T-helper 1 cell (primary cell): ENCODE measurements at places on chromosomes 2 and 18.

GRCh38 chr2:134141598-134142340, 112.1 kb upstream of the MGAT5 start:
- DNase-seq, result no peak

DNA sequence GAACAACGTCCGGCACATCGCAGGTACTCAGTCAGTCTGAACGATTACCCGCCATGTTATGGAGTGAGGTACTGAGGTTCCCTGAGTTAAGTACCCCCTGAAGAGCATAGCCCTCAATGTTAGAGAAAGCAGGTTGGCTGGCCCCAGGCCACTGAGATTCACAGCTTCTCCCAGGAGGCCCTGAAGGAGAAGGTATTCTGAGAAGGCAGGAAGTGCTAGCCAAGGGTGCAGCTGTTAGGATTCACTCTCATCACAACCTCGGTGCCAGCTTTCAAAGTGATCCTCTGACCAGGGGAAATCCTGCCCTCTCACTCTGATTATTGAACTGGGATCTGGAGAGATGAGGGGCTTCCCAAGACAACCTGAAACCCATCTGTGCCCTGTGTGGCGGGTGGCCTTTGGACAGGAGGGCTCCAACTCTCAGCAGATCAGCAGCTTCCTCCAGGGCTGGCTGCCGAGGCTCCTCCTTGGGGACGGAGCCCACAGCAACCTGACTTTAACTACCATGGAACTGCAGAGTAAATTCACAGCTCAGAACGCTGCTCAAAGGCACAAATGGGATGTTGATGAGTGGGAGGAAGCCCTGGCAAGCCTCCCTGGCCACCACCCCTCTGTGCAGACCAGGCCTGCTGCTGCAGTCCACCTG, 7.8 kb downstream of the EHD3 start:
- no peak for DNase-seq

GRCh38 chr2:112870841-112871835, 34.6 kb upstream of the IL1B start:
- DNase-seq, result no peak

DNA sequence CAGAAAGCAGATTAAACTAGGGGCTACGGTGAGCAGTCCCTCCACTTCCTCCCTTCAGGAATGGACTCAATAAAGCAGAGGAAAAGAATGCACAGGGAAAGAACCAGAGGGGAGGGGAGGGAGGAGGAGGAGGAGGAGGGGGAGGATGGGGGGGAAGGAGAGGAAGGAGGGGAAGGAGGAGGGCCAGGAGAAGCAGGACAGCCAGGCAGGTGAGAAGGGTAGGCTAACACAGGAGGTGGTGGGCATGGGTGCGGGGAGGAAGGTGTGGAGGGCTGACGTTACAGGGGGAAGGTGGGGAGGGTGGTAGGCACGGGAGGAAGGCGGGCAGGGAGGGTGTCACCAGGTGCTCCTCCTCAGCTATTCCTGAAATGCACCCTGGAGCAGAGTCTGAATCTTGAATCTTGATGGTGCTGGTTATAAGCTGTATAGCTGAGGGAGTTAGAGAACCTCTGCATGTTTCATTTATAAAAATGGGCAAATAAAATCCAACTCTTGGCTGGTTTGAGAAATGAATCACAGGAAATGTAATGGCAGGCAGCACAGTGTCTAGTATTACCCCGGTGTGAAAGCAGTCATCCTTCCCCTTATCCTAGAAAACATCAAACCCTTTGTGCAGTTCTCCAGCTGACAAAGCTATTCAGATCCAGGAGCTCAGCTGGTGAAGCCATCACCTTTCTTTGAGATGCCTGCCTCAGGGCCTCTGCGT, 3.4 kb downstream of the TMEM18 start:
- no peak for DNase-seq

GRCh38 chr2:160489111-160489510, 4.5 kb downstream of the RBMS1 start:
- no peak for DNase-seq
